Transverse colon (tissue), 4 donors: ENCODE measurements at places on chromosomes 1 and 21. TPM values are rescaled to one million over a fixed set of nuclear protein-coding genes. Genes with fewer than 3 reads are reported as not detected.

- no peak for DNase-seq
These were observed 8.0 kb downstream of the FCAMR start for GRCh38 chr1:206962272-206962671.

GRCh38 chr1:228405979-228406228 lies 731 bp downstream of the TRIM11 start:
- no peak for DNase-seq

GRCh38 chr1:55530749-55531478 lies 315.8 kb upstream of the USP24 start:
- no peak for DNase-seq

- DNase-seq, result no peak
These were observed 55.7 kb upstream of the ACADM start for GRCh38 chr1:75668813-75669212.

- no peak for DNase-seq
These were observed 21.5 kb upstream of the TMCO2 start for GRCh38 chr1:40226192-40226591.

GRCh38 chr1:246492611-246493245 lies 14.4 kb downstream of the SMYD3 start:
- peak; percentile 64 for DNase-seq

- DNase-seq, result no peak
These were observed at the start of gene S100A5 for GRCh38 chr1:153540394-153541361. S100A5 (minus strand) TSS chr1:153540934; CDS start chr1:153540191, 743 bp downstream.

DNA sequence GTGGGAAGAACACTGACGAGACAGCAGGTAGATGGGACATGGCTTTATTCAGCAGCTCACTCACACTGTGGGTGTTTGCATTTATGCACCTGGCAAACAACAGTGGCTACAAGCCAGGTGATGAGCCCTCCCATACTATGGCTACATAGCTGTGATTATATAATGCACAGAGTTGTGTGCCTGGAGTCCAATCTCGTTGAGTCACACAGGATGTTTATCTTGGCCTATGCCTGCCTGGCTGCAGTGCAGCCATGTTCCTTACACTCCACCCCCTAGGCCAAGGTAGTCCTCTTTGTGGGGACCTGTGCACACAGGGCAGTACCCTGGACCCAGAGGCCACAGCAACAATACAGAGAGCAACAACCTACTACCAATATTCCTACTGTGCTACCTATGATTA lies 1643.8 kb downstream of the MRPL39 start:
- DNase-seq, result no peak

DNA sequence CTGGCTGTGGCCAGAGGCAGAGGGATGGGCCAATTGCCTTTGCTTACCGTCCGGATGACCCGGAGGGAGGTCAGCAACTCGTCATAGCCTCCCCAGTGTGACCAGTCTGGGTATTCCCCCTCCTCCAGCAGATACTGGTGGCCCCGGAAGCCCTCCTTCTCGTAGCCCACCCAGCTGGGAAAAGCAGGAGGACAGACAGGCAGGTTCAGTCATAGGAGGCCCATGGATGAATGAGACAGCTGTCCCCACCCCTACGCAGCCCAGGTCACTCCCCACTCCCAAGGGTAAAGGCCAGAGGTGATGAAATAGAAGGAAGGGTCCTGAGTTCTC lies 16.8 kb downstream of the CRYBG2 start:
- DNase-seq, result no peak

Gene ACTA1
- total RNA-seq, result 17.5 TPM

Gene KIF2C
- 1.9 TPM for total RNA-seq
